ENCODE measurements at places on chromosomes 16 and 17.

DNA sequence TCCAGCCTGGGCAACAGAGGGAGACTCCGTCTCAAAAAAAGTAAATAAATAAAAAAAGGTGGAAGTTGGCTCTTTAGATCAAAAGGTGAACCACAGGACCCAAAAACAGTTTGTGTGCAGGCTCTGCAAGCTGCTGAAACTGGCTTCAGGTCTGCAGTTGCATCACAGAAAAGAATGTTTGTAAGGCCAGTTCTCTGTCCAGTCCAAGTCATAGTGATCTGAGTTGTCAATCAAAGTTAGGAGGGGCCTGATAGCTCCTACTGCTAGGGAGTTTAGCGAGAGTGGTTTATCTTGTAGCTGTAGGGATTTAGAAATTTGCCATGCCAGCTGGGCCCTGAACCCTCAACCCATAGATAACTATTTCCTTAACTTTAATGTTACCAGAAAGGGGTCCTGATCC, 101.2 kb upstream of the CACNG5 start:
- no peak for DNase-seq

DNA sequence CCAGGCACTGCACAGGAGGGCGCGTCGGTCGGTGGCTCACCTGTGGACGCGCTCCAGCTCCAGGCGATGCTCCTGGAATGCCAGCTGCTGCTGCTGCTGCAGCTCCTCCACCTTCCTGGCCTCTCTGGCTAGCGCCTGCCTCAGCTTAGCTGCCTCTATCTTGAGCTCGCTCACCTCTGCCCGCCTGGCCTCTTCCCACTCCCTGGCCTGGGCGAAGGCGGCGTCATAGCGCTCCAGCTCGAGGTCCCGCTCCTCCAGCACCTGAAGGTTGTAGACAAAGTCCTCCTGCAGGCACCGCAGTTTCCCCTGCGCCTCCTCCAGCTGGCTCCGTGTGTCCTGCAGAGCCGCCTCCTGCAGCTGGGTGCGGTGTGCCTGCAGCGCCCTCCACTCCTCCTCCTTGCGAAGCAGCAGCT, 11.1 kb downstream of the CCDC57 start:
- no peak for DNase-seq

GRCh38 chr17:53353919-53354351, 468.8 kb upstream of the KIF2B start:
- DNase-seq, result no peak

- DNase-seq, result no peak
These were observed 121.6 kb upstream of the HS3ST4 start for GRCh38 chr16:25570131-25570530.

GRCh38 chr16:11254913-11255736, 879 bp downstream of the SOCS1 start:
- no peak for DNase-seq

GRCh38 chr16:7303660-7304200, 28.9 kb upstream of the RBFOX1 start:
- no peak for DNase-seq

GRCh38 chr17:1362964-1363363, 37.1 kb downstream of the YWHAE start:
- DNase-seq, result peak; percentile 38

- no peak for DNase-seq
These were observed 826.9 kb upstream of the CDH8 start for GRCh38 chr16:62863139-62863538.

DNA sequence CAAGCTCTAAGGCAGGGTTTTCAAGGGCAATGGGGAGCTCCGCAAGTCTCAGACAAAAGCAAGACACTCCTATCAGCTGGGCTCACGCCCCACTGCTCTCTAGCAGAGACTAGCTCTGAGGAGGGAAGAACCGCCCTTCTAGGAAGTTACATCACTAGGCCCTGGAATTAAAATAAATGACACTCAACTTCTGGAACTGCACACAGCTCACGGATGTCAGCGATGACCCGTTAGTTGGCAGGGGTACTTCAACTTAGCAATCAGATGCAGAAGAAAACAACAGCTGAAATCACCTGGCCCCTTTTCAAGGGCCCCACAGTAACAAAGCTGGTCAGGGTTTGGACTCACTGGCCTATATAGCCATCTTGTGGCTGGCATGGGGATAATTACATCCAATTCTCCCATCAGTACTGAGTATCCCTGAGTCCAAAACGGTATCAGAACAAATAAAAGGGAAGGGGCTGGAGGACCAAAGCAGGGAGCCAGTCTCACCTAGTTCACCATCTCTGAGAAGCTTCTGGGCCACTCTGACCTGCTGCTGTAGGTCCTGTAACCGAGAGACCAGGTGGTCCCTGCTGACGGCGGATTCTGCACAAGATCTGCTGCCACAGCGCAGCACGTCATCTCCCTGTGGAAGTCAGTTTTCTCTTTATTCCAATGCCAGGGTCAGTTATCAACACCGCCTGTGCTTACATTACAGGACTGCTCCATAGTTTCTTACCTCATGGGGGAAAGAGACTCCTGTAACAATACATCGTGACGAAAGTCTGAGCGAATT, 22.2 kb downstream of the SERPINF1 start:
- peak; percentile 53 for DNase-seq

- DNase-seq, result no peak
These were observed 59.2 kb downstream of the B9D1 start for GRCh38 chr17:19303367-19303776.

DNA sequence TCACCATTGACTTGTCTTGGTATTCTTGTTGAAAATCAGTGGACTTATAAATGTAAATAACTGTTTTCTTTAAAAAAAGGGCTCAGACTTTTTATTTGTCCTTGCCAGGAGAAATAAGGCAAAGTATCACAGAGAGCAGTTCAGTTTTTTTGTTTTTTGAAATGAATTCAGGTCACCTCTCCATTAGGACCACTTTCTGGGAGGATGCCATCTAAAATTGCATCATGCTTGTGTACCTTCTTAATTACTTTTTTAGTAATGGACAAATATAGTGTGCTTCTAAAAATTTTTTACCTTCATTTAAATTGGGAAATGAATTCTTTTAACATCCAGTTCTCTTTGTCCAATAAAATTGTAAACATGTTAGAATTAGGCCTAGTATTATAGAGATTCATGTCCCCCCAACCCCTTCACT, 210.0 kb downstream of the BCAS3 start:
- DNase-seq, result no peak

DNA sequence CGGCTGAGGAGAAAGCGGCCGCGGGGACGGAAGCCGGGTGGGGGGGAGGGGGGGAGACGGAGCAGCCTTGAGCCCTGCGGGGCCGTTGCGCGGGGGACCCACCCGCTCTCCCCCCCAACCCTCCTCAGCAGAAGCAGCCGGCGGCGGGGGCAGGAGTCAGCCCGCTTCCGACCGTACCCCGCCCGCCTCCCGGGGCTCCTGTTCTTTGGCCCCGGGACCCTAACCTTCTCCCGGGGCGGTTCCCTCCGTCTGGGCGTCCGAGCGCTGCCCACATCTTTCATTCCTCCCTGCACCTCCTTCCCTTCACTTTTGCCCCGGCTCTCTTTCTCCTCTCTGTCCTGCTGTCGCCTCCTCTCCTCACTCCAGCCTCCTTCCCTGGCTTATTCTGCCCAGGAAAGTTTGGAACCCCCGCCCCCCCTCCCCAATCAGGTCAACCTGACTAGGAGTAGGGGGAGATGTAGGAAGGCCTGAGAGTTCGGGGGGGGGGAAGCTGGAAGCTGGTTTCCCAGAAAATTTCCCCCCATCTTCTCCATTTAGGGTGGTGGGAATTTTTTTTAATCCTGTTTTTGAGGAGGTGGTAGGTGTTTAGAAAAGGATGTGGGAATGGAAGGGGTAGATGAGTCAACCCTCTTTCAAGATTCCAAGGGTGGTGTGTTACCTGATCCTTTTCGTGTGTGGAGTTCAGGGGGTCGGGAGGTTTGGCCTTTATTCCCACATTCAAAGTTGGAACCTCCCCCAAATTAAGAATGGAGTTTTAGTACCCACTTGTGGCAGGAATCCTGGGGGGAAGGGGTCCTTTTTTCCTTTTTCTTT, 427 bp upstream of the NLK start:
- no peak for DNase-seq

DNA sequence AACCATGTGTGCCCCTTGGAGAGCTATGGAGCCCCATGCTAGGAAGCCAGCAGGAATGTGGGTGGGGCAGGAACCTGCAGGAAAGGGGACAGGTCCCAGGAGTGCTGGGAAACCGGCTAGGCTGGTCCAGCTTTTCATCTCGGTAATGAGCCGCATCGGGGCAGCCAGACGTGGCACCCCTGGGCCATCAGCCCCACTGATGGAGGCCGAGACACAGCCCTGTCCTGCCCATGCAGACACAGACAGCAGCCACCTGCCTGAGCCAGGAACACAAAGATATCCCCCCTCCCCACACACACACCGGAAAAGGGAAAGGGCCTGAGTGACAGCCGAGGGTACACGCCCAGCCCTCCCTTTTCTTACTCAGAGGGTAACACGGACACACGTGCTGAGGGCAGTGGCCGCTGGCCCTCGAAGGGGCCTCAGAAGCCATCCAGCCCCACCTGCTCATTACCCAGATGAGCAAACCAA, 18.1 kb downstream of the PPL start:
- DNase-seq, result no peak

DNA sequence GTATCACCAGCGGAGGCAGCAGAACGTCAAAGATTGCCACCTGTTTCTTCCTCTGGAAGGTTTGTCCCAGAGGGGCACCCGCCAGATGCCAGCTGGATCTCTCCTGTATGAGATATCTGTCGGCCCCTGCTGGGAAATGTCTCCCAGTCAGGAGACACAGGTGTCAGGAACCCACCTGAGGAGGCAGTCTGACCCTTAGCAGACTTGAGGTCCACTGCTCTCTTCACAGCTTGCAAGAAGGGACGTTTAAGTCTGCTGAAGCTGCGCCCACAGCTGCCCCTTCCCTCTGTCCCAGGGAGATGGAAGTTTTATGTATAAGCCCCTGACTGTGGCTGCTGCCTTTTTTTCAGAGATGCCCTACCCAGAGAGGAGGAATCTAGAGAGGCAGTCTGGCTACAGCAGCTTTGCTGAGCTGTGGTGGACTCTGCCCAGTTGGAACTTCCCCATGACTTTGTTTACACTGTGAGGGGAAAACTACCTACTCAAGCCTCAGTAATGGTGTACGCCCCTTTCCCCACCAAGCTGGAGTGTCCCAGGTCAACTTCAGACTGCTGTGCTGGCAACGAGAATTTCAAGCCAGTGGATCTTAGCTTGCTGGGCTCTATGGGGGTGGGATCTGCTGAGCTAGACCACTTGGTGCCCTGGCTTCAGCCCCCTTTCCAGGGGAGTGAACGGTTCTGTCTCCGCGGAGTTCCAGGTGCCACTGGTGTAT, 92.9 kb downstream of the PHKB start:
- DNase-seq, result no peak

DNA sequence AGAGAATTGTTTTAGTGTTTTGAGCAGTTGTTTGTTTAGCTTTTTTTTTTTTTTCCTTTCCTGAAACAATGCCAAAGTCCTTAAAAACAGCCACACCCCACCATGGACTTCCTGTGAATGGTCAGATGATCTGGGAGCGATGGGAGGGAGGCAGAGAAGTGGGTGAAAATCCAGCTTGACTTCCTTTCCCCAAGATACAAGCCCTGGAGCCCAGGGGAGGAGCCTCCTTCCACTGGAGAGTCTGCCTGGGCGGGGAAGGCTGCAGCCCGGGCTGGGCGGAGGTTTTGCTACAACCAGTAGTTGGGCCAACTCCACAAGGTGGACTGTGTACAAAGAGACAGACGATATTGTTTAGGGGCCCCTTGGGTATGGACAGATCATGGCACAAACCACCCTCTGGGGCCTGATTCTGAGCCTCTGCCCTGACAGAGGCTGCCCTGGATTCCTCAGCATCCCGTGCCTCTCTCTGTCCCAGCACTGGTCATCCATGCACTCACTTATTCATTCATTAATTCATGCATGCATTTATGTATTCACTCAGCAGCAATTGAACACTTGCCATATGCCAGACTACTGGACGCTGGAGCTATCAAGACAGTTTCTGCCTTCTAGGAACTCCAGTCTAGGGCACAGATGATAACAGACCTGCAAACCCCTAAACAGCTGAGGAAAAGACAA, 29.8 kb downstream of the WSB1 start:
- no peak for DNase-seq

All from GM10248 (cell line).